Left forelimb (tissue), 1 donor: ENCODE measurements at places on chromosomes 2 and 18.

GRCh38 chr2:159066541-159067156 is 98.2 kb downstream of the TANC1 start:
- no peak for DNase-seq

GRCh38 chr2:27211241-27211942 is 449 bp upstream of the ATRAID start:
- no peak for DNase-seq

GRCh38 chr2:10919410-10919770 is 7.7 kb downstream of the KCNF1 start:
- DNase-seq = peak; percentile 53

- DNase-seq = no peak
These were observed 122.2 kb downstream of the TANC1 start for GRCh38 chr2:159090514-159091201.

- no peak for DNase-seq
These were observed 130.6 kb upstream of the HAAO start for GRCh38 chr2:42922790-42923579.

GRCh38 chr2:164655750-164656149 is 34.5 kb upstream of the GRB14 start:
- no peak for DNase-seq

- DNase-seq = no peak
These were observed 50.8 kb downstream of the EPG5 start for GRCh38 chr18:45916302-45916701.

DNA sequence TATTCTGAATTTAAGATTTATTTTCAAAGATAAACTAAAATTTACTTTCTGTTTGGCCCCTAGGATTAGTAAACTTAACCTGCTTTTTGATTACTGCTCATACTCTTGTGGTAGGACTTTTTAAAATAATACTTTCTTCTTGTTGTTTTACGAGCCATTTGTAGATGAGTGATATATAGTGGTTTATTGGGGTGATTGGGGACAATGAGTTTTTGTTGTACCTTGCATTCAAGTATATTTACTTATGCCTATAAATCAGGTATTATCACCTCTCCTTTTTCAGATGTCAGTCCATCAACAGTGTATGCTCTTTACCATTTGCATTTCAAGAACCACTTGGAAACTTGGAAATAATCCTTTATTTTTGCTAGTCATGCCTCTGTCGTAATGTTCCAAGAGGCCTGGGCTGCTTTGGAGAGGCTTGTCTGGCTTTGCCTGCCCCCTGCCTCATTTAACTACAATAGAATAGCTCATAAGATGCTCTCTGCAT is 131.3 kb downstream of the COMMD1 start:
- DNase-seq = no peak

DNA sequence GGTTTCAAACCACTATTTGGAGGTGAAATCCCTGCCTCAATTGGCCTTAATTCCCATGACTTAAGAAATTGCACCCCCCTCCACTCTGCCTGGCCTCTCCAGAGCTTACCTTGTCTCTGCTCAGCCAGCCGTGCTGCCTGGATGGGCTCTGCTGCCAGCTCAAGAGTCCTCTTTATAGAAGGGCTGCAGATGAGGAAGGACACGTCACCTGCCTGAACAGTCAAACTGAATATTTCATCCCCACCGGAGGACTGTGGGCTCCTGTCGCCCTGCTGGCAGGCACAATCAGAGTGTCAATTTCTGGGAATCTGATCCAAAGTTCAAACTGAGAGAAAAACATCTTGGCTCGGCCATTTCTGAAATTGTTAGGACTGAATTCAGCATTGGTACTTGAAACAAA is at the start of gene OTOS:
Gene OTOS (minus strand): TSS at position 148 of the 400 bp plus-strand sequence. CDS start 332 bp downstream, outside the sequence.
- DNase-seq = peak; percentile 3

GRCh38 chr2:191222507-191222906 is 22.7 kb upstream of the MYO1B start:
- no peak for DNase-seq

DNA sequence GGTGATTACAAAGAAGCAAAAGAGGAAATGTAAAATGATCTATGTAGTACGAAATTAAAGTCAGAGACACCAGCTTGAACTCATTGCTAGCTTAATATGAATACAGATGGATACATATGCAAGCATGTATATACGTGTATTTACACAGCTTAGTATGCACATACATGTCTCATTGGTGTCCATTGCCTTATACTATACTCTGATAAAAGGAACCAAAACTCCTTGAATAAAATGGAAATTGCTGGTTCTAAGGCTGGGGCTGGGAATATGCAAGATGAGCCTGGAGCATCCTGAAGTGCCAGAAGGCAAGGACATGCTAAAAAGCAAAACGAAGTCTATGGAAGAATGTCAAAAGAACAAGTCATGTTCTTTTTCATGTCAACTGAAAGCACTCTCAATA is 1424.4 kb upstream of the SLC39A10 start:
- DNase-seq = no peak

- DNase-seq = no peak
These were observed 83.8 kb downstream of the EPHA4 start for GRCh38 chr2:221488136-221488807.

- peak; percentile 11 for DNase-seq
These were observed 101.4 kb upstream of the POU3F3 start for GRCh38 chr2:104752504-104752903.

GRCh38 chr18:9189491-9189890 is 52.9 kb downstream of the ANKRD12 start:
- no peak for DNase-seq

DNA sequence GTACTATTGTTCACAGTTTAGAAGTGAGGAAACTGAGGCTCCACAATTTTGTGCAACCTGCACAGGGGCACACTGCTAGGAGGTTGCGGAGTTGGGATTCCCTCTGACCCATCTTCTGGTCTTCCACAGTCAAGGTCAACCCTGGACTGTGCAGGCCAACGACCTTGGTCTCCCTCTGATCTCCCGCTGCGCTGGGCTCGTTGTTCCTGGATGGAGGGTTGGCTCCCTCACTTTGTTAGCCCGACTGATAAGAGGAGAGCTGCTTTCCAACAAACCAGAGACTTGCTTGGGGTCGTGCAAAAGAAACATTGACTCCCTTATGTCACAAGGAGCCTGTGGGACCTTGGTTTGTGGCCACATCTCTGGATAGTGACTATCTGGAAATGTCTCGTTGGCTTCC is 187.6 kb downstream of the MYCN start:
- DNase-seq = no peak

DNA sequence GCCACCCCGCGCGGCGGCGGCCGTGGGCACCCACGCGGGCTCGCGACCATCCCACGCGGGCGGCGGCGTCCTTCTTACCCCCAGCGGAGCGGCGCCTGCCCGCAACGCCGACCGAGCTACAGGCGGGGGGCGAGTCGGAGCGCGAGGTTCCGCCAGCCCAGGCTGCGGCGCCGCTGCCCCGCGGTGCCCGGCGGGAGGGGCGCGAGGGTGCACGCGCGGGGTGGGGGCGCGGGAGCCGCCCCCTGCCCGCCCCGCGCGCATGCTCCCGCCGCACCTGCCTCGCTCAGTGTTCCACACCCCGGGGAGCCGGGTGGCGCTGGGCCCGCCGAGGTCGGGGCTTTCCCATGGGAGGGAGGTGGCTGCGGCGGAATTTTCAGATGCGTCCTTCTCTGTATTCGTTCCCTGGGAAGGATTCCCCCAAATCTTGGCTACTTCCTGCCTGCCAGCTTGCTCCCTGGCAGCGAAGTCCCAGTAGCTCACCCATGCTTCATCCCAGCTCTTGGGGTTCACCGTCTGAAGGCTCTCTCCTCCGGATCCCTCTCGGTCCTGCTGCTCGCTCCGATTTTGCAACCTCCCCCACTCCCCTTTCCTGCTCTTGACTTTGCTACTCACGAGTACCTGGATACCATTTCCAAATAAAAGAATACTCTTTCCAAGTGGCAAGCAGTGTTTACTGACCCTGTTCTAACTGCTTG is at the start of gene L3MBTL4:
Gene L3MBTL4 (minus strand): TSS at position 189 of the 695 bp plus-strand sequence. CDS start 103,286 bp downstream, outside the sequence.
- DNase-seq = no peak

GRCh38 chr2:151649966-151650365 is 84.3 kb downstream of the NEB start:
- no peak for DNase-seq

DNA sequence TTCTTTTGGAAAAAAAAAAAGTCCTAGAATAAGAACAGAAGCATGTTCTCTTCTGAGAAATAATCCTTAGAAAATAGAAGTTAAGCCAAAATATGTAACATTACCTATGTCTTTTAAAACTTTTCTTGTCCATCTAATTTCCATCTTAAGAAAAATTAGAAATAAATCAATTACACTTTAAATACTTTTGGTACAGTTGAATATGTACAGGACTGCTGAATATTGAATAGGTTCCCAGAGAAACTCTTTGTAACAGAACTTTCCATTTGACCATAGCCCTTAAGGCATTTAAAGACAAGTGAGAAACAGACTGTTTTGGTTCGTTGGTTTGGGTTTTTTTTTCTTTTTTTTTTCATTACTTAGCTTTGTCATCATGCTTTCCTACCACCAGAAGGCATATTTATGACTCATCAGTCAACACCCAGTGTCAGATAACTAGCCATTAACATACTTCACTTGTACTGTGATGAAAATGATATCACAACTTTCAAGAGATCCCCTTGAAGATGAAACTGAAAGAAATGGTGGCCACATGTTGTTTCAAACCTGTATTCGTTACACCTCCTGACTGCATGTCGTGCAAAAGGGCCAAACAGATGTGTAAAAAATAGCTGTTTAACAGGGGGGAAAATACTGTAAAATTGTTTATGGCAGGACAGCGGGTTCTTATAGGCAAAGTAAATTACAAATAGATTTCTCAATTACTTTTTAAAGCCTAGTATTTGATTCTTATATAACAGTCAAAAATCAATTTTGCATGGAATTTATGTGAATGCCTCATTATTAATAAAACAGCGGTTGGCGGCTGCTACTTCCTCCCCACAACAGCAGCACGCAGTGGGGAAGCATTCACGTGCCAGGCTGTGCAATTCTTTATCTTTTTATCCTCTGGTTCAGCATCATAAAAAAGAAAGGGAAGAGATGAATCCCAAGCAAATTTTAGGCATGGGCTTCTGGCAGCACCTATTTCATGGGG is 280.7 kb upstream of the HNRNPA3 start:
- DNase-seq = no peak

DNA sequence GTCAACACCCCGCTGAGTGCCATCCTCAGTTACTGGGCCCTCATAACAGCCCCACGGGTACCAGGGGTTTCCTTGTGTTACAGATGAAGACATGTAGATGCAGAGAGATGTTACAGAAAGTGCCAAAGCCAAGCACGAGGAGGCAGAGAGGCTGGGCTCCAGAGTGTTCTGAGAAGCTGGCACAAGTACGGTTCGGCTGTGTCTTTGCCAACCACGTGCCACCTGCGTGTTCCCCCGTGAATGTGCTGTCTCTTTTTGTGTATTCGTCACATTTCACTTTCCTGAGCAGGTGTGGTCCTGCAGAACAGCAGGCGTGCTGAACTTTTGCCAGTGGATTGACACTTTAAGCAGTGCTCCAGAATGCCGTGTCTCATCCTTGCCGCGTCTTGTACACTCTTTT is 124.6 kb downstream of the NCK2 start:
- DNase-seq = no peak

DNA sequence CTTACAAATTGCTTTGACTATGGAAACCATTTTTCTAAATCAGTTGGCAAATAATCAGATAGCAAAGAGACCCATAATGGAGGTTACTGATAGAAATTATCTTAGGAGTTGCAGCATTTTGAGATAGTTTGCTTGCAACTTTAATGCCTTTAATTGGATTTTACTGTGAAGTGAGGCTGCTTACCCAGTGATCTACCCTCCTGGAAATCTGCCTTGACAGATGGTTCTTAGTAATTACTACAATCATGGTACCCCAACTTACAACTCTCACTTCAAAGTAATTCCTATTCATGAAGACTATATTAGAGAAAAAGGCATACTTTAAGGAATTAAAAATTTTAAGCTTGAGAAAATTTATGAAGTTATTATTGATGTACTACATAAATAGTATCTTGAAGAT is 1288.6 kb upstream of the CDH2 start:
- no peak for DNase-seq

DNA sequence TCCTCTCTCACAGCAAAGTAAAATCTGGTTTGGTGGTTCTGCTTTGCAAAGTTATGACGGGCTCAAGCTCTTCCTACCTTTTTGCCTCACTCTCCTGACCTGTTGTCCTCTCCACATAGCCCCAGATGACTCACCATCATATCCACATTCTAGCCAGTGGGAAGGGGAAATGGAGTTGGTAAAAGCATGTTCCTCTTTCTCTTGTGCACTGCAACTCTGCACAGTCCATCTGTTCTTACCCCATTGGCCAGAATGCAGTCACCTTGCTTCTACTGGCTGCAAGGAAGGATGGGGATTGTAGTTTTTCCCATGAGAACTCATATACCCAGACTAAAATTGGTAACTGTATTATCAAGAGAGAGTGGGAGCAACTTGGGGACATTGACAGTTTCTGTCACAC is 50.4 kb upstream of the SMIM21 start:
- DNase-seq = no peak

DNA sequence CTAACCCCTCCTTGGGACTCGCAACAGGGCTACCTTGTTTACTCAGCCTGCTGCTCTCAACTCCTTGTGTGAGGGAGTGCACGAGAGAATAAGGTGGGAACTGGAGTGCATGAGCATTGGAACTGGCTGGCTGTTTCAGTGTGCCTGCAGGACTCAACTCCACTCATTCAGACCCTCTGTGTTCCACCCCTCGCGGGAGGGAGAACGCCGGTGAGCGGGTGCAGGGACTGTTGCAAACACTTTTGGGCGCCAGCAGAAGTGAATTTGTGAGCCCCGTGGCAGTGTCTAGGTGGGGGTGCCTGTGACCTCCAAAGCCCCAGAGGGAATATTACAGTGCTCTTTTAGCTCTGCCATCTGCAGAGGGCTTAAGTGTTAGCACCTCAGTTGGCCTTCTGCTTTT is 1978.3 kb upstream of the PIK3C3 start:
- no peak for DNase-seq

DNA sequence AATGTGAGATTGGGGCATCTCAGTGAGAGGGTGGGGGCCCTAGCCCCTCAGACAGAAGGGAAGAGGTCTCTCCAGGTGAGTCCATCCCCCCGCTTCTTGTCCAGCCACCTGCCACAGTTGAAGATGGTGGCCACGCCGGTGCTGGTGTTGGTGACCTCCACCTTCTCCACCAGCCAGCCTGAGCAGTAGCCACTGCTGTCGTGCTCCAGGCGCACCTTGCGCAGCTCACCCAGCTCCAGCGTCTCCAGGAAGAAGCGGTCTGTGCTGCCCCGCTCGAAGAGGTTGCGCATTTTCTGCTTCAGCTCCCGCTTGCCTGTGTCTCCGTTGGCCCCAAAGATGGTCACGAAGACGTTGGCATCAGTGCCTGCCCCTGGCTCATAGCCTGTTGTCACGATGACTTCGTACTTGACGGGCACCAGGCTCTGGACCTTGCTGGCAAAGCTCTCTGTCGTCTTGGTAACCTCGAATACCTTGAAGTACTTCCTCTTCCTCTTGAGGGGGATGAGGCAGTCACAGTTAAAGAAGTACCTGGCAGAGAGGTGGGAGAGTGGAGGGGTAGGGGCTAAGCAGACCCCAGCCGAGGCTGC is 179.5 kb downstream of the LOXHD1 start:
- peak; percentile 57 for DNase-seq

- no peak for DNase-seq
These were observed 25.0 kb upstream of the COPS8 start for GRCh38 chr2:237060534-237061312.

GRCh38 chr2:113203217-113203530 is 29.4 kb downstream of the PSD4 start:
- no peak for DNase-seq

- no peak for DNase-seq
These were observed 232.7 kb downstream of the DYSF start for GRCh38 chr2:71685941-71686611.

GRCh38 chr2:152330235-152330866 is 4.6 kb upstream of the FMNL2 start:
- no peak for DNase-seq

- DNase-seq = no peak
These were observed 189.5 kb downstream of the TFCP2L1 start for GRCh38 chr2:121095257-121096080.
